ENCODE measurements at places on chromosomes 2 and 18.
A peak's percentile ranks its signal among the peaks of the same experiment; 100 is the strongest.

- no peak for DNase-seq
These were observed 23.9 kb downstream of the ANTXR1 start for GRCh38 chr2:69036926-69037325.

- no peak for DNase-seq
These were observed 474.5 kb upstream of the SYT4 start for GRCh38 chr18:43751835-43752234.

- no peak for DNase-seq
These were observed 547.2 kb downstream of the ZNF804A start for GRCh38 chr2:185145316-185146121.

GRCh38 chr2:69272803-69273471, 114.1 kb downstream of the GFPT1 start:
- no peak for DNase-seq

DNA sequence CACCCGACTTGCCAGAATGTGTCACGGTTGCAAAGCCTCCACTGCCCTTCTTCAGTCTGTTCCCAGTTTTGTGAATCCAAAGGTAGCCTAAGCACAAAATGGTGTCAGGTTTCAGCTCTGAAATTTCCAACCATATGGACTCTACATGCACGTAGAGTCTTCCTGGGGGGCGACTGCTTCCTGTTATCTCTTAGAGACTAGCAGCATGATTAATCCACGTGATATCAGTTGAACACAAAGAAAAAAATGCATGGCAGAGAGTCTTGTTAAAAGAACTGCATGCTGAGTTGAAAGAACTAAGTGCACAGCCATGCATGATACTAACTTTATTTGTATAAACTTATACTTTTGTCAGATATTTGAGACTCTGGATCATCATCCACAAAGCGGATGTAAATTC, 404.4 kb downstream of the SOCS6 start:
- DNase-seq: no peak

GRCh38 chr2:44290261-44290660, 15.0 kb downstream of the SLC3A1 start:
- no peak for DNase-seq

- no peak for DNase-seq
These were observed 46.1 kb downstream of the SIGLEC15 start for GRCh38 chr18:45871431-45872084.

GRCh38 chr2:84654414-84654813, 138.1 kb downstream of the DNAH6 start:
- DNase-seq: no peak

GRCh38 chr18:15005313-15006130, 257.6 kb downstream of the ANKRD30B start:
- no peak for DNase-seq

DNA sequence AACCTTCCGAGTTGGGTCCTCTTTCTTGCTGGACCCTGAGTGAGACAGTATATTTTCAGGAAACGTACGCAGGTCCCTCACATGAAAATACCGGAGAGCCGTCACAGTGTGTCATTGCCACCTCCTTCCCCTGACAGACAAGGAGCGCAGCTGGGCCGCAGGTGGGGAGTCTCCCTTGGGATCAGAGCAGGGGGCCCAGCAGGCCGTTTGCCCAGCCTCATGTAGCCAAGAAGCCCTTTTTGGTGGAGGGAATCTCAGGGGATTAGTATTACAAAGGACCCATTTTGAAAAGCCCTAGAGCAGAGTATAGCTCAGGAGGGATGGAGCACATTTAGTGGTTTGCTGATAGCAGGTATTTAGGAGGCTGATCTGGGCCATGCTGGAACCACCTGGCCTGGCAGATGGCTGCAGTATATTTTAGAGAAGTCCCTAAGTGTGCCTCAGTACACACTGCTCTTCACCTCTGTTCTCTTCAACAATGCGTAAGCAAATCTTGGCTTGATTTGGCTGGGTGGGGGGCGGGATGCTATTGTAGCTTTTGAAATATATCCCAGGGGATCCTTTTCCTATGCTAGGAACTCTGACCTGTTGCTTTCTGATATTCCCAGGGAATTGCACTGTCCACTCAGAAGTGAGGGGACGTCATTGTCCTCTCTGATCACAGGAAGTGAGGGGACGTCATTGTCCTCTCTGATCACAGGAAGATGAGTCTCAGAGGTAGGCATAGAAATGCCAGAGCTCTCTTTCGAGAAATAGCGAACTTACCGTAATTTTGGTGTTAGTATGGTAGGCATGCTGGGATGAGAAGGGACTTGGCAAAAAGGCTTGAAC, 171.9 kb downstream of the HRH4 start:
- DNase-seq: no peak

- no peak for DNase-seq
These were observed 79.0 kb downstream of the SLC66A3 start for GRCh38 chr2:11234309-11234708.

DNA sequence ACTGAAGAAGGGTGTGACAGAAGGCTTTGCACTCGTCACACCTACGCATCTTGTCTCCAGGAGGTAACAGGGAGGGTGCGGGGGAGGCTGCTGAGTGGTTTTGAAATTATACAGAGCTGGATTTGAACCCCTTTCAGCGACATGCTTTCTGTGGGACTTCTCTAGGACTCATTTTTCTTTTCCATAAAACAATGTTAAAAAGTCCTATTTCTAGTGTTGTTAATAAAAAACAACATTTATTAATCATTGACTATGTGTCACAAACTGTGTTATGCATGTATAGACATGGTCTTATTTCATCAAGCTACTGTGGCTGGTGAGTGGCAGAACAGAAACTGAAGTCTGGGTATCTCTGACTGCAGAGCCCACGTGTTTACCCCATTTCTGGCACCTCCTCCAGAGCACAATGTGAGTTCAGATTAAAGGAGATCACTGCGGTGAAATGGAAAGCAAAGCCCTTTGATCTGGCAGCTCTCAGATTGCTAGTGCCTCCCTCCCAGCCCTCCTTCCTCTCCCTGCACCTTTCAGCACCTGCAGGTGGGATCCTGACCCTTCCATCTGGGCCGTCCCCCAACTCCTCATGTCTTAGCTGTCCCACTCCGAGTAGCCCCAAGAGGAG, 315.5 kb upstream of the MYT1L start:
- DNase-seq: no peak

GRCh38 chr2:28357055-28357454, 35.6 kb upstream of the FOSL2 start:
- no peak for DNase-seq

DNA sequence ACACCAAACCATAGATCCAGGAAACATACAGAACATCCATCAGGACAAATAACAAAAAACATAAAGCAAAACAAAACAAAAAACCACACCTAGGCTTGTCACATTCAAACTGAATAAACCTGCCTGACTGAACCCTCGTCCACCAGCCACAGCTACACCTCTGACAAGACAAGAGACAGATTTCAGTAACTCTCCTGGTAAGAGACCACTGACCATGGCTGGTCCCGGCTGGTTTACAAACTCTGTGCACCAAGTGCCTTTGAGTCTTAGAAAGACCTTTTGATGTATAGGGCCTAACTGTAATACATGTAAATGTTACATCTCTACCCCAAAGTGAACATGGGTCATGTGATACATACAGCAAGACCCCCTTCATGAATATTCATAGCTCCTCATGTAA, 4.8 kb upstream of the SLC66A2 start:
- no peak for DNase-seq

DNA sequence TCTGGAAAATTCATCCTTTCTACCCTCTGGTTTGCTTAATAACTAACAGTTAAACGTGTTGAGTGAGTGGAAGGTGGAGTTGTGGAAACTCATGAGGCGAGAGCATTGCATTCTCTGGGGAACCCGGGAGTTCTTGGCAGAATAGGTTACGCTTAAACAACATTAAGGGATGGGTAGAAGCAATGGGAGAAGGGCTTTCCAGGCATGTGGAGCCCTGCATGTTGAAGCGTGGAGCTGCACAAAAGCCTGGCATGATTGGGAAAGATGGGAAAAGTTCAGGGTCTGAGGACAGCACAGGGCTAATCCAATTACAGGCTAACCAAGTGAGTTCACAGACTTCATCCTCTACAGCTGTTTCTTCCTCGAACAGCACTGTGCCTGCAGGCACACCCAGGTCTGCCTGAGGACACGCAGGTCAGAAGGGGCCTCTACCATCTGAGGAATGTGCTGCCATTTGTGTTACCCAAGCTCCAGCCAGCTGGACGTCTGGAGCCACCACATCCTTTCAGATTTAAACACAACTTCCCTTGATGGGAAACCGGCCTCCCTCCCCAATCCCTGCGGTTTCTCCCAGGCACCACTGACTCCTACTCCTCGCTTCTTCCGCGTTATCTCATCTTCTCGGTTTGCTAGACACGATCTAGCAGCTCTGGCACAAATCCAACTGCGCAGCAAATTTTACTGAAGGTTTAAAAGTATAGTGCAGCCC, 164.2 kb downstream of the ANTXR1 start:
- peak; percentile 92 for DNase-seq

DNA sequence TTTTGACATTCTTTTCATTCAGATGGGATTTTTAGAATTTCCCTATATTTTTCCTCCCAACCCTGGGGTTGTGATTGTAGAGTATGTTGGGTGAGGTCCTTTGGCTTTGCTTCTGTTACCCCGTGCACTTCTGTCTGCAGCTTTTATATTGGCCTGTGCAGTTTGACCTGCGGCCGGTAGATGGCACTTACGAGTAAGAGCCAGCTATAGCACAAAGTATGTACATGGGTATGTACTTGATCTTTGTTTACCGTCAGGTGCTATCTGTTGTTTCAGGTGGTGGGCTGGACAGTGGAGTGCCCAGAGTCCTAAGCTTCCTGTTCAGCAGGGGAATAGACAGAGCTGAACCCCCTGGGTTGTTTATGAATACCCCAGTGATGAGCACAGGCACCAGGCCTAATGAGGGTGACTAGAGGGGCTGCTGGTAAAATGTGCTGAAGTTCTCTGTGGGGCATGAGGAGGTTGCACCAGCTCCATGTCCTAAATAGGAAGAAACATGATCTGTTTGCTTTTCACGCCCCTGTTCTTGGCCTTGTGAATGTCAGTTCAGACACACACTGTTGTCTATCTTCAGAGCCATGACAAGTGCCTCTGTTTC, 58.9 kb upstream of the THUMPD2 start:
- DNase-seq: no peak

- peak; percentile 66 for DNase-seq
These were observed 3.0 kb downstream of the SCG2 start for GRCh38 chr2:223598994-223599639.

DNA sequence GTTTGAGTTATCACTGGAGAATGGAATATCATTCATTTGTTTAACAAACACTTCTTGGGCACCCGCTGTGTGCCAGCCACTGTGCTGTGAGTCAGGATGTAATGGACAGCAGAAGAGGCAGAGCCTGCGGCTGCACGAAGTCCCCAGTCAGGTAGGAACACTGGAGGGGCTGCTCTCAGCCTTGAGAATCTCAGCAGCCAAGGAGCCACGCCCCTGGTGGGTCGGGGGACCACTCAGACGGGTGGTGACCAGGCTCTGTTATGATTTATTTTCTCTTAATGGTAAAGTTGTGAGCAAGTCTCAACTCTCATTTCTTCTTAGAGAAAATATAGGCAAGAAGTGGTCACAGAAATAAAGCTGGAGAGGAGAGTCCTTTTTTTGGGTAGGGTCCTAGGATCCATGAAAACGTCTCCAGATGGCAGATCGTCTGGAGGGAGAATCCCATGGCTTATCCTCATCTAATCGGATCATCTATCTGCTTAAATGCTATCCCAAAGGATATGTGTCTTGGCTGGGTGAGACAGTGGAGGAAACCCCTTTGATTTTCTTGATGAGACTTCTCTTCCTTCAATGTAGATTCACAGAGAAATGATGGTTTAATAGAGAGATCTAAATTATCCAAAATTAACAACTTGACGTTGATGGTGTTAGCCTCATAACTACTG, 129.1 kb upstream of the LGALSL start:
- no peak for DNase-seq

GRCh38 chr18:31652877-31653276, 31.5 kb downstream of the B4GALT6 start:
- DNase-seq: no peak

GRCh38 chr2:16021611-16022363, 81.4 kb downstream of the MYCN start:
- no peak for DNase-seq

- DNase-seq: no peak
These were observed 487.5 kb downstream of the SUCLG1 start for GRCh38 chr2:83971547-83971946.

DNA sequence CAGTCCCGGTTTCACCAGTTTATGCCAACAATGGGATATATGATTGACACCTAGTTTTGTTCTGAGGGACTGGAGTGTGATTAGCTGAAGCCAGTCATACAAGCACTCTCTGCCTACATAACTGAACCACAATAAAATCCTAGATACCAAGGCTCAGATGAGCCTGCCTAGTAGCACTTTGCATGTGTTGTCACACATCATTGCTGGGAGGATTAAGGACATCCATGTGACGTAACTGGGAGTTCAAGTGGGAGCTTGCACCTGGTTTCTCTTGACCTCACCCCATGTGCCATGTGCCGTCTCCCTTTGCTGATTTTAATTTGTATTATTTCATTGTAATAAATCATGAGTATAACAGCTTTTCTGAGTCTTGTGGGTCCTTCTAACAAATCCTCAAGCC, 90.3 kb downstream of the TMEM163 start:
- no peak for DNase-seq

DNA sequence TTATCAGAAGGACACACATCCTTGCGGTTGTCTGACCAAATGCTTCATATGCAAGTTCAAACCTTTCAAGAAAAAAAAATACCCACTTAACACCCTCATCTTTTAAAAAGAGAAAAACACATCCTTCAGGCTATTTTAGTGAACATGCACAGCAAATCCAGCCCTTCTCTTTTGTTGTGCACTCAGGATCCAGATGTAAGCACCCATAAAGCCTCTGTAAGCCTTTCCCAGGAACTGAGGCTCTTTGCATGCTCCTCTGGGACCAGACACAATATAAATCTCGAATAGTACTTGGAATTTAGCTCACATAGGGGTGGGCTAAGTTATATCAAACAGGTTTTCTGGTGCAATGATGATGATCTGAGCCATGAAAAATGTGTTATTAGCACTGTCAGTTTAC, 308.8 kb upstream of the FAM98A start:
- DNase-seq: no peak

DNA sequence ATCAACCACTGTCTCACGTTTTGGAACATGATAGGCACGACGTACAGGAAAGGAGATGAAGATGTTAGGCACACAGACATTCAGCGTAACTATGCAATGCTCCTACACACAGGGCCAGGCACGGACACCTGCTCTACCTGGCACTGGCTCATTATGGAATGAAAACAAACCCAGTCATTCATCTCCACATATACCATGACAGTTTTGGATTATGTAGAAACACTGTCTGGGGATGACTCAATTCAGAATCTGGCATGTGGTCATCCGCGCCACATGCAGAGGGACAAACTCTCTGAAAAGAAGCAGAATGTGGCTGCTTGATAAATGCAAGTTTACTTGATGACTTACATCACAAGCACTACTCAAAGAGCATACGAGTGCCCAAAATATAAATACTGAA, 29.5 kb upstream of the NFU1 start:
- no peak for DNase-seq

GRCh38 chr2:98487806-98488189, 43.1 kb downstream of the INPP4A start:
- no peak for DNase-seq
